ENCODE measurements at places on chromosomes 1 and 21.

- DNase-seq: no peak
Observed at GRCh38 chr1:79945391-79945790, 938.9 kb upstream of the ADGRL4 start.

DNA sequence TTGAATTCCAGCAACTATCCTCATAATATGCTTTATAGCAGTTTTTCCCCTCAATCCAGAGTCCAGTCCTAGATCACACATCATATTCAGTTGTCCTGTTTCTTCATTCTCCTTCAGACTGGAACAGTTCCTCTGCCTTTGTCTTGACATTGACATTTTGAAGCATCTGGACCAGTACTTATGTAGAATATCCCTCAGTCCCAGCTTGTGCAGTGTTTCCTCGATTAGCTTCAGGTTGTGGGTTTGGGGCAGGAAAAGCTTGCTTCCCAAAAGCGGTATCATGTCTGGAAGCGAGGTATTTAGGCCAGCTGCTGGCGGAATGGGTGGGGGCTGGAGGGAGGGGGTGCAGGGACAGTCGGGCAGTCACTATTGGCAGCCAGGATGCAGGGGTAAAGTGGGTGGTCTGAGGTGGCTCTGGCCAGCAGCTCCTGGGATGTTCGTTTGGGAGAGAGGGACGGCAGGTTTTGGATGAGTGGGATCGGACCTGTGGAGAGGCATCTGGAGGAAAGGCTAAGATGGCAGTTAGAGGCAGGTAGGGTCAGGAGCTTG lies 6.5 kb downstream of the THEMIS2 start:
- no peak for DNase-seq

DNA sequence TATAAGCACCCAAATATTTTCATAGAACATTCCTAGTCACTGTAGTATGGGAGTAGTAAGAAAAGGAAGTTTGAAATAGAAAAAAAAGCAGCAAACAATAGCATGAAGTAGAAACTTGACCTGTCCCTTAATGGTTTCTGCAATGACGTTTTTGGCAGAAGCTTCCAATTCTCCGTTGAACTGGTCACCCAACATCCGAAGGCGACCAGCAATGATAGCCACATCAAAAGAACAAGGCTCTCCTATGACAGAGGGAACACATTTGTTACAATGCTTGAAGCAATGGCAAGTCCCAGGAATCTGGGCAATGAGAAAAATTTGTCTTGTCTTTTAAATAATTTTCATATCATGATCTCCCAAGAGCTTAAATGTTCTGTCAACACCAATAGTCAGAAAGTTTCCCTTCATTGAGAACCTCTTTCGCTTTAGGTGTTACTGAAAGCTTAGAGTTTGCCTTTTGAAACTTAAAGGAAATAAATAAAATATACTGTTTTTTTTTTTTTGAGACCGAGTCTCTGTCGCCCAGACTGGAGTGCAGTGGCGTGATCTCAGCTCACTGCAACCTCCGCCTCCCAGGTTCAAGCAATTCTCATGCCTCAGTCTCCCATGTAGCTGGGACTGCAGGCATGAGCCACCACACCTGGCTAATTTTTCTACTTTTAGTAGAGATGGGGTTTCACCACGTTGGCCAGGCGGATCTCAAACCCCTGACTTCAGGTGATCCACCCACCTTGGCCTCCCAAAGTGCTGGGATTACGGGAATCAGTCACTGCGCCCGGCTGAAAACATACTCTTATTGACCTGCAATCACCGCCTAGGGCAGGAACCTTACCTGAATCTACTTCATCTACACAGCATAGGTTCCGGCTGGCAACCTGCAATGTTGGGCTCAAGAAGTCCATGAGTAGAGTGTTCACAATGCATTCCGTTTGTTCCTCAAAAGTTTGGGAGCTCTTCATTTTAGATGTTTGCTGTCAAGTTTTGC lies 672 bp downstream of the BCL2L15 start:
- no peak for DNase-seq

GRCh38 chr1:26788515-26788785 lies 700 bp downstream of the PIGV start:
- DNase-seq: no peak

- no peak for DNase-seq
Observed at GRCh38 chr1:29208442-29208841, 22.3 kb downstream of the MECR start.

GRCh38 chr21:41422546-41423304 lies 3.3 kb upstream of the MX1 start:
- no peak for DNase-seq

All from hematopoietic multipotent progenitor cell treated with erythropoietin and hydrocortisone succinate and interleukin-3 and kit ligand, for 15 days (in vitro differentiated cells).